ENCODE measurements at places on chromosomes 1 and 21.

DNA sequence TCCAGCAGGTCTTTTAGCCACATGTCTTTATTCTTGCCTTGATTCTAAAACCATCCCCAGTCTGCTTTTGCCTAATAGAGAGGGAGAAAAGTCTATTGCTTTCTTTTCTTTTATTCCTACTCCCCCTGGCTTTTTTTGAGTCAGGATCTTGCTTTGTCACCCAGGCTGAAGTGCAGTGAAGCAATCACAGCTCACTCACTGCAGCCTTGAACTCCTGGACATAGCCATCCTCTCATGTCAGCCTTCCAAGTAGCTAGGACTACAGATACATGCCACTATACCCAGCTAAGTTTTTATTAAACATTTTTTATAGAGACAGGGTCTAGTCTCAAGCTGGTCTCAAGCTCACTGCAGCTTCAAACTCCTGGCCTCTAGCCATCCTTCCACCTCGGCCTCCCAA, 72.5 kb upstream of the PAXBP1 start:
- no peak for DNase-seq

- no peak for DNase-seq
Observed at GRCh38 chr1:65963156-65963888, 170.6 kb downstream of the PDE4B start.

- DNase-seq: no peak
Observed at GRCh38 chr1:211353562-211354212, 27.1 kb downstream of the TRAF5 start.

DNA sequence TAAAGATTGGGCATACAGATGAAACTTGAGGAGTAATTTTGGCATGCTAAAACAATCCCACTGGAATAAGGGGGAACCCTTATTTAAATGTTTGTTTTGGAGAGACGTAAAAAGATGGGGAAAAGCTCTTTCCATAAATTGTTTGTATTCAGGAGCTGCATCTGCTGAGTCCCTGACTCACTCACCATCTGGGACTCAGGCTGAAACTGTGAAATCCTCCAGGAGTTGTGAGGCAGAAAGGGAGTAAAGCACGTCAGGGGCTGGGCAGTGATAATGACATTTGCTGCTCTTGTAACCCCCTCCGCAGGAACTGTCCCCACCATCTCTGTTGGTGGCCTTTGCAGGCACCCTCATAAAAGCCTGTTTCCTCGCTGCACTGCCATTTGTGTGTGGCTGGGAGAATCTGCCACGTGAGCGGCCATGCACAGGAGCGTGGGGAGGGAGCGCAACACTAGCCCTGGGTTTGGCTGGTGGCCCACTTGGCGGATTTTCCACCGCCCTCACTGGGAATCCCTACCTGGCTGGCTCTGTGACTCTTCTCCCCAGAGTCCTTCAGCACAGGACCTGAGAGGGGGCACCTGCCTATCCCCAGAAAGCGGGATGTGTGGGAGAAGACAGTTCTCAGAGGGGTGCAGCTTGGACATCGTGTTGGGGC, 45.3 kb downstream of the ZSCAN20 start:
- peak; percentile 57 for DNase-seq

- DNase-seq: no peak
Observed at GRCh38 chr1:38121231-38121680, 74.7 kb upstream of the POU3F1 start.

DNA sequence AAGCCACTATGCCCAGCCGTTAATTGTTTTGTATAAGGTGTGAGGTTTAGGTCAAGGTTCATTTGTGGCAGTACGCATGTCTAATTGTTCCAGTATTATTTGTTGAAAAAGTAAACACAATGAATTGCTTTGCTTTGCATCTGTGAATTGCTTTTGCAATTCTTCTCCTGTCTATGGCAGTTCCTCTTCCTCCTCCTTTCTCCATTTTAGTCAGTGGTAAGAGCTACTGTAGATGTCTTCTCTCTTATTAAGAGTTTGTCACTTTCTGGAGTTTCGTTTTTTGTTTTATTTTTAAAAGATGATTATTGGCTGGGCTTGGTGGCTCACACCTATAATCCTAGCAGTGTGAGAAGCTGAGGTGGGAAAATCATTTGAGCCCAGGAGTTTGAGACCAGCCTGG, 29.2 kb downstream of the C1orf185 start:
- no peak for DNase-seq

DNA sequence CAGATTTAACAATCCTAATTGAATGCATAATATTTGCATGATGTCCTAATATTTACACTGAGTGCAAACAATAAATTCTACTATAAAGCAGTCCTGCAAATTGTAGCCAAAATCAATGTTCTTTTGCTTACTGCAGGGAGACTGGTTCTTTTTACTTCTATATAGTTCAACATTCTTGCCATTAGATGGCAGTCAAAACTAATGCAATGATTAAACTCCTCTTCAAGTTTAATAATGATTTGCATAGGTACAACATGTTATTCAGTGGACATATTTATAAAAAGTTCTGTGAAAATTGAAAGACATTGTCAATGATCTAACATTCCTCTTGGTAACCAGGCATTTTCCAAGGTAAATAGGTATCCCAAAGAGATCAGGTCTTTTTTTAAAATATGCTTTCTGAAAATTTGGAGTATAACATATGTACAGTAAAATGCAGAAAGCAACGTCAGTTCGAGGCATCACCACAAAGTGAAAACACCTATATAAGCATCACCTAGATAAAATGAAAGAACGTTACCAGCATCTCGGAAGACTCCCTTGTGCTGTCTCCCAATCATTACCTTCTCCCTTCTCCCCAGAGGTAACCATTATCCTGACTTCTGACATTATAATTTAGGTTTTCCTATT, 9.8 kb upstream of the FNBP1L start:
- DNase-seq: peak; percentile 67

DNA sequence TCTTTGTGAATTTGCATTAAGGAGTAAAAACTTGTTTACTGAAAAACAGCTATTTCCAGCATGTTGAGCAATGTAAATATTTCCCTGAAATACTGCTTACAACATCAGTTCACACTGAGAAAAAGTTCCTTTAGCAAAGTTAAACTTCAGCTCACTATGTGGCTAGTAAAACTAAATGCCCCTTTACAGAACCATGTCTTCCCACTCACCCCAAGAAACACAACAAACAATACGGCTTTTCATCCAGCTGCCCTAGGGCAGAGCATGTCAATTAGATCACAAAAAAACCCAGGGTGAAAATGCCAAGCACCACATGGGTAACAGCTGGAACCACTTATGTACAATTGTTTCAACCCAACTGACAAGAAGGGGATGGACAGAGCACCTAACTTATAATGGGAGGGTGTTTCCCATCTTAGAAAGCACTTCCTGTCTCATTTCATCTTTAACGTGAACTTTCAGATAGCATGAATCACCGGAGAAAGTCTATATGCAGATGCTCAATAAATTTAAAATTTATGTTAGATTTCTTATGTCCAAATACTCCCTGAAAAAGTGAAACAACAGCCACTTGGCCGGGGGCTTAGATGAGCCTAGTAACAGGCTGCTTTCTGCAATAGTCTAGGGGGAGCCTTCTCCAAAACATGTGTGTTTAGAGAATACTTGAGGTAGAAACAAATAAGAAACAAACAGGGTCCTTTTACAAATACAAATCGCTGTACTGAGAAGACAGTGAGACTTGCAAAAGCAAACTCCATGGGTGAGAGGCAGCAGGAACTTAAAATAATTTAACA, 6.6 kb downstream of the NID1 start:
- no peak for DNase-seq

GRCh38 chr1:56578963-56579875, at the start of gene PLPP3:
PLPP3 (minus strand) TSS chr1:56579563; CDS start chr1:56579016, 547 bp downstream.
- peak; percentile 46 for DNase-seq

DNA sequence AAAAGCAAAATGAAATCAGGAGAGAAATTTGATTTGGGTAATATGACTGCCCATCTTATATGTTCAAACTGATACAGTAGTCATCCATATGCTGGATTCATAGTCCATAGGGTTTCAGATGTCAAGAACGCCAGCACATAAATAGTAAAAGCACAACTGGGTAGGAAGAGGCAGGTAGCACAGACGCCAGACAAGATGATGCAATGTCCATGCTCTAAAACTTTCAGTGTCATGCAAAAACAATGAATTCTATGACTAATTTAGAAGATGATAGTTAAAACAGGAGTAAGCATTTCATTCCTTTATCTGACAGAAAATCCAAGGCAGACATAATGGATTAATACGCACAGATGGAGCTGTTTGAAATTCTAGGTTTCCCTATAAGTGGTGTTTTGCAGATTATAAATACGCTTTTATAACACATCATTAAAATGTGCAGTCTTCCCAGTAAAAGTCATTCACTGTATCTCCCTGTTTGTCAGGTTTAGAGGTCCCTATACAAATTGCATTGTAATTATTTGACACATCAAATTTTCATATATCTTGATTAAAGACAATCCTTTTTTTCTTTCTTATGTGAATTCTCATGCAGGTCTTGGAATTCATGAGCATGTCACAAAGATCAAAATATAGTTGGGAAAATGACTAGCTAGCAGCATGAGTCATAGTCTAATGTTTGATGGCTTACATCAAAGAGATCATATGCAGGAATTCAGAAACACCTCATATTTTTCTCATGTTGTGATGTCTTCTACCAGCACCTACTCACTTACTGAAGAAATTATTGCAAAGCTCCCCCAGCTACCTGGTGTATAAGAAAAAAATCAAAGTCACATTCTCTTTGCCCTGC, 139.9 kb downstream of the DSCAM start:
- DNase-seq: no peak
